Activated T-cell treated with anti-CD3 and anti-CD28 coated beads, Interleukin-2, amount 50 U/mL, for 72 hours (primary cell): ENCODE measurements at places on chromosomes 12 and 14. TPM values are rescaled to one million over a fixed set of nuclear protein-coding genes. Genes with fewer than 3 reads are reported as not detected.

- no peak overlapping the region for H3K4me3 ChIP-seq
- DNase-seq: no peak
- no peaks in the 10 kb centered on the region for H3K4me1 ChIP-seq
- no peaks in the 10 kb centered on the region for H3K36me3 ChIP-seq
- H3K27ac ChIP-seq: no peak overlapping the region
These were observed 108.4 kb downstream of the EMP1 start for GRCh38 chr12:13304924-13305323.

- no peak for DNase-seq
- H3K27me3 ChIP-seq: no peaks in the 10 kb centered on the region
- H3K4me3 ChIP-seq: no peak overlapping the region
- no peaks in the 10 kb centered on the region for H3K36me3 ChIP-seq
These were observed 60.6 kb upstream of the GTF2A1 start for GRCh38 chr14:81281332-81281731.

GRCh38 chr14:60602291-60602690, 47.0 kb downstream of the SIX1 start:
- no peak overlapping the region for H3K27ac ChIP-seq
- H3K4me3 ChIP-seq: no peak overlapping the region
- H3K27me3 ChIP-seq: peaks cover 23% of the 10 kb centered on the region

DNA sequence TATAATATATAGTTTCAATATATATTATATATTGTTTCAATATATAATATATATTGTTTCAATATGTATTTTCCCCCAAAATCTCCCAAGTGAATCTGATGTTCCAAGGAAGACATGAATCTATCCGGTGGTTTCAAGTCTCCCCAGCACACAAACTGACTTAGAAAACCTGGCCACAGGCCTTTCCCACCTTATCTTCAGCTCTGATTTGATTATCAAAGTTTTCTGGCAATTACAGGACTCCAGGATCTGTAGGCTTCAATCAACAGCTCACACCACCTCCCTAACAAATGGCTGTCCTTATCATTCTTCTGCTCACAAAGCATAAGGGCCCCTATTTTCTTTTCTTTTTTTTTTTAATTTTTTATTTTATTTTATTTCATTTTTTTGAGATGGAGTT, 22.7 kb upstream of the SPTSSA start:
- H3K4me1 ChIP-seq: no peaks in the 10 kb centered on the region
- no peak overlapping the region for H3K27ac ChIP-seq
- no peaks in the 10 kb centered on the region for H3K27me3 ChIP-seq
- H3K4me3 ChIP-seq: no peak overlapping the region
- no peak for DNase-seq
- H3K36me3 ChIP-seq: no peaks in the 10 kb centered on the region

- H3K4me1 ChIP-seq: peaks cover 7% of the 10 kb centered on the region
- H3K27ac ChIP-seq: no peak overlapping the region
- H3K4me3 ChIP-seq: no peak overlapping the region
These were observed 38.4 kb downstream of the AKAP6 start for GRCh38 chr14:32367516-32367915.

DNA sequence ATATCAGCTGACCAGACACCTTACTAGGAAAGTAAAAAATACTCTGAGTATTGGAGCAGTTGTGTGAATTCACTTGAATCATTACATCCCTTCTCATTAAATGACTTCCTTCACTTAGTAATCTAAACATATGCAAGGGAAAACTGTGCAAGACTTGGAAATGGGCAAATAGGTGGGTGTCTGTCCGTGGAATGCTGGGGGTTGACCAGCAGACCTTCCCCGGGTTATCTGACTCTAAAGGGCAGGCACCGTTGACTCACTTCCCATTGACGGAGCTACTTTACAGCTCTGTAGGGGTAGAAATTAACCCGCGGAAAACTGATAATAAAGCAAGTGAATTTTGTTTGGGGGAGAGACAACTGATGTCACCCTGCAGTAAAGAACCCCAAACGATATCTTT, 199.3 kb downstream of the TTC7B start:
- no peaks in the 10 kb centered on the region for H3K36me3 ChIP-seq
- no peaks in the 10 kb centered on the region for H3K27me3 ChIP-seq
- H3K27ac ChIP-seq: no peak overlapping the region
- no peak overlapping the region for H3K4me3 ChIP-seq

IL23A gene
- total RNA-seq: 138 TPM

CLEC4D gene
- total RNA-seq: not detected

GMFB gene
- total RNA-seq: 29.9 TPM

HAL gene
- total RNA-seq: 0.51 TPM
